ENCODE measurements at places on chromosomes 4 and X.

- no peak for DNase-seq
These were observed 301.2 kb downstream of the MAPK10 start for GRCh38 chr4:86058621-86059020.

DNA sequence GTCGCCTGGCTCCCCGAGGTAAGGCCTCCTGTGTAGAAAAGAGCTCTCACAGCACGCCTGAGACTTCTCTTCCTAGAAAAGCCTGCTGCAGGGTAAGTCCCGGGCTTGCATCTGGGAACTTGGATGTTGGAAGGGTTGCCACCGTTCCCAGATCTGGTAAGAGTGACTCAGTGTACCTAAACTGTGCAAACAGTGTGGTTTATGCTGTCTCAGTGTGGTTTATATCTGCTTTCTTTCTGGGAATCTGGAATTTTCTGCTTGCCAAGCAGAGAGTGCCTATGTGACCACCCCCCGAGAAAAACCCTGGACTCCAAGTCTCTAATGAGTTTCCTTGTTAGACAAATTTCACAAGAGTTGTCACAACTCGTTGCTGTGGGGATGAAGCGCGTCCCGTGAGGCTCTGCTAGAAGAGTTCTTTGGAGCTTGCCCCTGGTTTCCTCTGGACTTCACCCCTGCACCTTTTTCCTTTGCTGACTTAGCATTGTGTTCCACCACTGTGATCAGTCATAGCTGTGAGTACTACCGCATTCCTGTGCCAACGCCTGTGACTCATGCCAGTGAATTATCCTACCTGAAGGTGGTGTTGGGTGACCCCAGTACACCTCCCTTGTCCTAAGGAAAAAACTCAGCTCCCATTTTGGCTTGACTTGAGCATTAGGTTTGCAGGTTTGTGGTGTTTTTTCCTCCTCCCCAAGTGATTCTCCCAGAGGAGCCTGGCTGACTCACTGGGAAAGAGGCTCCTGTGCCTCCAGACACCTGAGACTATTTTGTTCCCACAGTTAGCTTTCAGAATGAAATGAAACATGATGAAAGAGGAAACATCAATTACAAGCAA, 14.5 kb downstream of the SLC2A9 start:
- no peak for DNase-seq

DNA sequence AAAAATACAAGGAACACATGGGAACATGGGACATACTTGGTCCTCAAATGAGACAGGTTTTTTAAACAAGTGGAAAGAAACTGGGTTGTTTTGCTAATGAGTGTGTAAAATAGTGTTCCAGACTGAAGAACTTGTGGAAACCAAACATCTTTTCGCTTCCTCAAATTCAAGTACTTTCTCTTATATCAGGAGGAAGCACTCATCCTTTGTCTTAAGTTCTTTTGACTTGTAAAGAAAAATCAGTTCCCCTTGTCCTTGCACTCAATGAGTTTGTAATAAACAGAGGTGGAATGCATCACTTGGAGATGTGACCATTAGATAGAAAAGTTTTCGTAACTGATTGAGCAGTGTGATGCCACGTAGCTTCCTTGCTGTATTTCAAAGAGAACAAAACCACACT, 101.1 kb downstream of the PHOX2B start:
- no peak for DNase-seq

- DNase-seq, result no peak
These were observed 38.9 kb upstream of the PHEX start for GRCh38 chrX:21993265-21993664.

GRCh38 chrX:63350465-63350877, 661 bp downstream of the SPIN4 start:
- no peak for DNase-seq

DNA sequence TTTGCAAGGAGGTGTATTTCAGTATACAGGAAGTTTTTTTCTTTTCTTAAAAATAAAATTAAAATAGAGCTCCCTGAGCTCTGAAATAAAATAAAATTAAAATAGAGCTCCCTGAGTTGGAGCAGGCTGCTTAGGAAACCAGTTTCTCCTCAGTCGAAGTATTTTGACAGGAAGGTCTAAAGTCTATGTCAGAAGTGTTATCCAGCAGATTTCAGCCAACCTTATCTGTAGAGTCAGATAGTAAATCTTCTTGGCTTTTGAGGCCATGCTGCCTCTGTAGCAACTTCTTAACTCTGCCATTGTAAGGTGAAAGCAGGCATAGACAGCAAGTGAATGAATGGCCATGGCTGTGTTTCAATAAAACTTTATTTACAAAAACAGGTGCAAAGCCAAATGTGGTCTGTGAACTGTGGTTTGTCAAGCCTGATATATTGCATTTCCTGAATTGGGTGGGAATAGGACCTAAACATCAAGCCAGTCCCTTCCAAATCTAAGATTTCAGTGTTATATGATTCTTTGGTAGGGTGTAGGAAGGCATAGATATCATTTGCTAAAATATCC, 9.5 kb upstream of the KLKB1 start:
- DNase-seq, result no peak

- DNase-seq, result no peak
These were observed 284.0 kb downstream of the BCOR start for GRCh38 chrX:39813631-39814277.

GRCh38 chrX:108353452-108353851, 84.8 kb downstream of the COL4A6 start:
- no peak for DNase-seq
